ENCODE measurements at places on chromosomes 13 and 19.

GRCh38 chr19:29484876-29485275, 40.9 kb upstream of the VSTM2B start:
- no peak overlapping the region for H3K27ac ChIP-seq
- no peaks in the 10 kb centered on the region for H3K4me1 ChIP-seq
- H3K36me3 ChIP-seq, result no peaks in the 10 kb centered on the region
- peaks cover 29% of the 10 kb centered on the region for H3K27me3 ChIP-seq
- peak; percentile 4 for DNase-seq

GRCh38 chr19:317710-318508, 26.7 kb downstream of the MIER2 start:
- peaks cover 38% of the 10 kb centered on the region for H3K36me3 ChIP-seq
- no peaks in the 10 kb centered on the region for H3K4me1 ChIP-seq
- no peak overlapping the region for H3K4me3 ChIP-seq
- peak overlapping the region; percentile 54 for H3K27ac ChIP-seq
- H3K27me3 ChIP-seq, result no peaks in the 10 kb centered on the region

DNA sequence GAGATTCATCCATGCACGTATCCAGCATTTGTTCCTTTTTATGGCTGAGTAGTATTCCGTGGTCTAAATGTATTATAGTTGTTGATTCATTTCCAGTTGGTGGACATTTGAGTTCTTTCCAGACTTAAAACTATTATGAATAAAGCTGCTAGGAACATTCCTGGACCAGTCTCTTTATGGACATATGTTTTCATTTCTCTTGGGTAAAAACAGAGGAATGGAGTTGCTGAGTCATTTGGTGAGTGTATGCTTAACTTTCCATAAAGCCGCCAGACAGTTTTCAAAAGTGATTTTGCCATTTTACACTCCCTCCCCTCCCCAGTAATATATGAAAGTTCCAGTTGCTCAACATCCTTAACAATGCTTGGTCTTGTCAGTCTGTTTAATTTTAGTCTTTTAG, 116.4 kb downstream of the TSHZ3 start:
- H3K27me3 ChIP-seq, result no peaks in the 10 kb centered on the region
- no peak for DNase-seq

DNA sequence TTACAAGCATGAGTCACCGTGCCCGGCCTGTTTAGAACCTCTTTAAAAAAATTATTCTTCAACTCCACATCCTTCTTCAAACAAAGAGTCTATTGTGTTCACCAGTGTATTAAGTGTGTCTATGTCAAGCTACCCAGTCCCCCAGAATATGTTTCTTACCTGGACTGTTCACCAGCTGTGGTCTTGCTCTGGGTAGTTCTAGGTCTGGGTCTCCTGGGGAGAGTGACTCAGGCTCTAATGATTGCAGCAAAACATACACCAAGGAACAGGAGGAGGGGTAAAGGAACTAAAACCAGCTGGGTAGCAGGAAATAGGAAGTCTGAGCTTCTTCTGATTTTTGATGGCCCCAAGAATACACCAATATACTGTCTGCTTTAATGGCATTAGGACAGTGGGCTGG, at the start of gene FPR1:
Gene FPR1, minus strand, starts transcription at position 224 of the 400 bp plus-strand sequence. CDS start 4,884 bp downstream, outside the sequence.
- DNase-seq, result peak; percentile 18
- no peaks in the 10 kb centered on the region for H3K4me1 ChIP-seq
- no peaks in the 10 kb centered on the region for H3K27me3 ChIP-seq
- peak within 1 kb of the TSS; percentile 30 for H3K4me3 ChIP-seq
- no peak within 1 kb of the TSS for H3K27ac ChIP-seq

DNA sequence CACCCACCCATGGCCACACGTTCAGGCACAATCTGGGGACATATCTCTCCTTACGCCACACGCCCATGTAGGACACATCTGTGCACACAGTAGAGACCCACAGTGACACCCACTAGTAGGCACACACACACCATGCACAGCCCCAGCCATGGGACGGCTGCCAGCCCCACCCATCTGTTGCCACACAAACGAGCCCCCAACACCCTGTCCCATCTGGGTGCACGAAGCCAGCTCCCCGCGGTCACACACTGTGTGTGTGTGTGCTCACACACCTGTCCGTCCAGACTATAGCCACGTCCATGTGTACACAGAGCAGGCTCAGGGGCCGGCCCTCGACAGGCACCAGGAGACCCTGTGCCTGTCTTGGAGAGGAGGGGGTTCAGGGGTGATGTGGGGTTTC, 10.6 kb downstream of the ERFL start:
- no peak for DNase-seq
- H3K4me1 ChIP-seq, result no peaks in the 10 kb centered on the region
- H3K27ac ChIP-seq, result no peak overlapping the region
- no peaks in the 10 kb centered on the region for H3K36me3 ChIP-seq

- H3K36me3 ChIP-seq, result peaks cover 73% of the 10 kb centered on the region
- no peaks in the 10 kb centered on the region for H3K27me3 ChIP-seq
These were observed 19.6 kb downstream of the MPND start for GRCh38 chr19:4362831-4363545.

All from heart left ventricle (tissue), 16 donors.